Substantia nigra (tissue), 51 donors: ENCODE measurements at places on chromosomes 12 and 14.

- no peak for DNase-seq
These were observed 71.7 kb downstream of the SCN8A start for GRCh38 chr12:51662728-51663154.

DNA sequence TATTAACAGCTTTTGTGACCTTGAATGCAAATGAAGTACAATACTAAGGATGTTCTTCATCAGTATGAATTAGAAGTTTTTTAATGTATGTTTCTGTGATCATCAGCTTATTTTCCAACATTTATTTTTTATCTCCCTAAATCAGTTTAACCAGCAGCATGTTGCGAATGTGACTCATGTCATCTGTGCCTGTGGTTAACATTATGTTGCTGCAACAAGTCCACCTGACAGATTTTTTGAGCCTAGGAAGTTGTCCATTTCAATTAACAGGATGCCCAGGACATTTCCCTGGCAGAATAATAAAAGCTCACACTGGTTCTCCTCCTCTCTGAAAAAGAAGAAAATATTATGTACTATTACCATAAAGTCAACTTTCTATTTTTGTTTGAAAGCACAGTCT is 155.5 kb downstream of the SYT1 start:
- no peak for DNase-seq

DNA sequence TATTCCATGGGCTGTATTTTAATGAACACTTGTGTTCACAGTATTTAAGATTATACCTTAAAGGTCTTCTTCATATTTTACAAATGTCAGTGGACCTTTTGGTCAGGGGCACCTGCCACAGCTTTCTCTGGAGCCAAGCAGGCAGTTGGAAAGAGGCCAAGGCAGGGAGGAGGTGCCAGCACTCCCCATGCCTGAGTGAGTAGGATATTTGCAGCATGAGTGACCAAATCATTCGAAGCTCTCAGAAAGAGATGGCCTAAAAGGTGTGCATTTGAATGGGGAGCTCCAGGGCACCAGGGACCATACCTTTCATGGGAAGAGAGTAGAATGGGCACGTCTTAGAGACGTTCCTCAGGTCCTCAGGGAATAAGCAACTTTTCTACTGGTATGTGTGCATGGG is 121.6 kb downstream of the GPR135 start:
- peak; percentile 63 for DNase-seq

DNA sequence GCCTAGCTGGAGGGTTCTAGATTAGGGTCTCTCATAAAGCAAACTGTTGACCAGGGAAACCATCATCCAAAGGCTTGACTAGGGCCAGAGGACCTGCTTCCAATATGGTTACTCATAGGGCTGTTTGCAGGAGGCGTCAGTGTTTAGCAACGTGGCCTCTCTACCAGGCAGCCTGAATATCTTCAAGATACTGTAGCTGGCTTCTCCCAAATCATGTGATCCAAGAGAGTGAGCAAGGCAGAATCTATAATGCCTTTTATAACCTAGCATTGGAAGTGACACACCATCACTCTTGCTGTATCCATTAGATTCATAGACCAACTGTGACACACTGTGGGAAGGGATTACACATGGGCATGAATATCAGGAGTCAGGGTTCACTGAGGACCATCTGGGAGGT is 17.3 kb downstream of the TPH2 start:
- DNase-seq = no peak

- peak; percentile 47 for DNase-seq
These were observed at the start of gene SYNE3 for GRCh38 chr14:95516554-95517181. Gene SYNE3, minus strand, starts transcription at chr14:95516650. Its CDS starts 40,829 bp downstream, at chr14:95475821.

GRCh38 chr12:10747730-10748129 is 24.6 kb upstream of the YBX3 start:
- no peak for DNase-seq

GRCh38 chr12:64746663-64747062 is 12.5 kb downstream of the GNS start:
- DNase-seq = no peak

DNA sequence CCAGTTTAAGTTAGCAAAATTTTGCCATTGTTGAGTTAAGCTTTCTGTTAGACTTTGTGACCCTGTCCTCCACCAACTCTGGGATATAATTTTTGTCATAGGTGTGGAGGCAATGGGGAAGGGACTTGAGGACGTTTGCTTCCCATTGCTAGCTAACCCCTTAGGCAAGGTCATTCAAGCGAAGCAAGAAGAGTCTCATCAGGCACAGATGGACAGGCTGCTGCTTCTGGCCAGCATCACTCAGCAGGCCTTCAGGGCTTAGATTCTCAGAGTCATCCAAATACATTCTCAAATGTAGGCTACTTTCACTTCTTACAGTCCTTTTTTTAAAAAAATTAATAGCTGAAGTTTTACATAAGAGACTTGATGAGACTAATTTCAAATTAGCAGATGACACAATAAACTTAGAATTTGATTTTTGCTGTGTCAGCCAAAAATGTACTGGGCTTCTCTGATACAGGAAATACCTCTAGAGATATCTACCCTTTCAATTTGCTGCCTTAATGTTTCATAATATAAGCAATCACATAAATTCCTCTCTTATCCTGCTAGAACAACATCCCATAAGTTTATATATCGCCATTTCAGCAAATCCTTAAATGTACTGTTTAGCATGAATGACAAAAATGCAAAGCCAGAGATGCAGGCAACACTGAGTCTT is 875.2 kb downstream of the FLRT2 start:
- no peak for DNase-seq

- no peak for DNase-seq
These were observed 186.6 kb downstream of the TMTC2 start for GRCh38 chr12:82873309-82873708.

DNA sequence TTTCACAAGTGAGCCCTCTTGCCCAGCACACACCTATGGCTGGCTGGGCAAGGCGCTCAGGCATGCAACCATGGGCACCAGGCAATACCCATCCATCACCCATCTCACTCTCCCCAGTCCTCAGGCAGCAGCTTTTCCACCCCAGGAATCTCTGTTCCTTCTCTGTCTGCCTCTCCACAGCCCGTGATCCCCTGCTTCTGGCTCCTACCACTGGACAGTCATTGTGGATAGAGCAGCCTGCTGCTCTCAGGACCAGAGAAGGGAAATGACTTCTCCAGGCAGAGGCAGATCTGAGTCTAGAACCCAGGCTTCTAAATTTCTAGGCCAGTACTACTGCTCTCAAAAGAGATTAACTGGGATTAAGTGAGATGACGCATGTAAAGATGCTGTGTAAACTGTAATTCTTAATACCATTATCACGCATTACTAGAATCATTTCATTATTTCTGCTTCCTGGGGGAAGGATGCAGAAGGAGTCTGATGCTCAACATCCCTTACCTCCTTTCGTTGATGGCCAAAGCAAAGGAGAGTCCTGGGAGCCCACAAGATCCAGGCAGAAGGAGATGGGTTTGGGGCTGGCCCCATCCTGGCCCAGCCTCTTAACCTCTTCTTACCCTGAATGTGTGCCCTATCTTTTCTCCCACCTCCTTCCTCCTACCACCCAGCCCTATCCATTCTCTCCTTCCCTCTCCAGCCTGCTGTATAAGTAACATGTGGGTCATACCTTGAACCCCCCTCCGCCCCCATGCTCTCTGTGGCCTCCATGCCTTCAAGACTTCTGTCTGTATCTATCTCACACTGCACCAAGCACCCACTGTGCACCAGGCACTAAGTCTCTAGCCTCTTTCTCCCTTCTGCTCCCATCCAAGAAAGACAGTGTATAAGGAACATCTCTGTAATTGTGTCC is 4.8 kb upstream of the AQP5 start:
- no peak for DNase-seq

DNA sequence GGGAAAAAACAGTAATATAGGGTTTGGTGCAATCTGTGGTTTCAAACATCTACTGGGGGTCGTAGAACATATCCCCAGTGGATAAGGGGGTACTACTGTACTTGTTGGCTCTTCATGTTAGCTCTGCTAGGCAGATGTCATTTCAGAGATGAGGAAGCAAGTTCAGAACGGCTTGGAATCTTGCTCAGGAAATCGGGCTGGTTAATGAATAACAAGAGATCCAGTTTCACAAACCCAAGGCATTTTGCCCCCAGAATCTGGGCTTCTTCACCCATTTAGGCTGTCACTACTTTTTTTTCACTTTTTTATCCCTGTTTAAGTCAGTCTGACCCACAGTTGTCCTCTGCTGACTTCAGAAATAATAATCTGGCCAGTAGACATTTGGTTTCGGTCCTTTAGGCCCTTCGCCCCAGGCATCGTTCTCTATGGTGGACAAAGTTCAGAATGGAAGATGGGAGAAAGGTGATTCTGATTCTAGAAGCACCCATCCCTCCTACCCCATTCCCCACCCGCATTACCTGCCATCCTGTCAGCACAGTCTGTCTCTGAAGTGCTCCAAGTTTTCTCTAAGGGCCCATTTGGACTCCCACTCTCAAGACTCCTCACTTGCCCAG is 4.5 kb downstream of the SUOX start:
- DNase-seq = no peak

- DNase-seq = no peak
These were observed 16.3 kb upstream of the DCP1B start for GRCh38 chr12:2020511-2020910.

- DNase-seq = no peak
These were observed 48.2 kb upstream of the MAP3K9 start for GRCh38 chr14:70857496-70857890.

GRCh38 chr12:11578461-11578993 is 70.9 kb upstream of the ETV6 start:
- DNase-seq = no peak

DNA sequence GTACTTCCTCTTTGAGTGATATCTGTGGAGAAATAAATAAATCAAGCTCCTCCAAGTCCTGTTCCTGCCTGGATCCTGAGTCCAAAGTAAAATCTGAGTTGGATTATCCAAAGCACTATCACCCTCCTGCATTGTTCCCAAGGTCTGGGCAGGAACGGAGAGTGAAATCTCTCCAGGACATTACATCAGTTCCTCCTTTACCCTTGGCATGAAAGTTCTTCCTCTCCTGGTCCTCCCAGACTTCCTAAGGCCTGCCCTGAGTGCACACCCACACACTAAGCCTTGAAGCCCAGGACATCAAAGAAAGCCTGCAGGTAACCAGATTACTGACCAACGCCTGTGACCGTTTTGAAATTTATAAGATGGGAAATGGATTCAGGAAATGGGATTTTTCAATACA is 206.8 kb upstream of the BCL2L14 start:
- DNase-seq = no peak

GRCh38 chr14:33834466-33835260 is 116.2 kb downstream of the EGLN3 start:
- DNase-seq = no peak

GRCh38 chr12:73112035-73112816 is 840.1 kb downstream of the TRHDE start:
- DNase-seq = no peak

DNA sequence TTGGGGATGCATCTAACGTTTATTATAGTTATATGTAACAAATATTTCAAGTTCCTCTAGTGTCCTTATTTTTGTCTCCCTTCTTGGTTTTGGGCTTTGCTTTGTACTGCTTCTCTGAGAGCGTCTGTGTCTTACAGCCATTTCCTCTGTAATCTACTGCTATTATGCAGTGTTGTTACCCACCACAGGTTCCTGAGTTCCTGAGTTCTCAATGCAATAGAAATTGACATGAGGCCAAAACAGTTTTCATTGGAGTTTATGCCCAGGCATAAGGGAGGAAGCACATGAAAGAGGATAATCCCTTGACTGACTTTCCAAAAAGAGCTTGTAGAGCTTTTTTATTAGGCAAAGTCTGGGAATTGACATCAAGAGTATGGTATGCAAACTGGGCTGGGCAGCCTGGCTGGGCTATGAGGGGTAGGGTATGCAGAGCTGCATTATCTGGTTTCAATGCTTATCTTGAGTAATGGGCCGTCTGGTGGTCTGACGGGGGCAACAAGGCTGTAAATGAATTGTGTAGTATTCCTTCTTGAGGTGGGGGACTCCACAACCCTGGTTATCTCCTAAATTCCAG is 722.5 kb upstream of the ATXN7L3B start:
- no peak for DNase-seq

DNA sequence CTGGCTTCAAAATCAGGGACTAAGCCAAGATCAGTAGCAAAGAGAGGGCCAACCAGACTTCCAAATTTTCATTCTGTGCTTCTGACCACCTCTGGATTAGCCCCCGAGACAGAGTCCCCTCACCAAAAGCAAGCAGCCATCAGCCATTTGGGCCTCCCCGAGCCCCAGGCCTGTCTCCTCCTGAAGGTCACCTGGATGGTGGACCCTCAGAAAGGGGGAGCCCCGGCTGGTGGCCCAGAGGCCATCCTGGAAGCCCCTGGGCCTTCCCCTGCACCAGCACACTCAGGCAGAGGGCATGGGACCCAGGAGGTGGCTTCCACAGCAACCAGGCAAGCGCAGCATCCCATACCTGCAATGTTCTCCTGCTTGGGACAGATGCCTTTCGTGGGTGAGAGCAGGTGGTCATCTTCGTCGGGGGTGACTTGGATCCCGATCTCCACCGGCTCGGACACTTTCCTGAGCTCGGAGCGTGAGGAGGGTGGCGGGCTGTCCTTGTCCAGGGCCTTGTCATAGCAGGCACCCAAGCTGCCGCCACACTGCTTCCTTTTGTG is 14.8 kb downstream of the BCL11B start:
- no peak for DNase-seq

- no peak for DNase-seq
These were observed 170.5 kb downstream of the NDUFA12 start for GRCh38 chr12:94832780-94833681.

- no peak for DNase-seq
These were observed 29.1 kb downstream of the MED13L start for GRCh38 chr12:116248433-116248832.

GRCh38 chr12:111438481-111438880 is 32.8 kb downstream of the SH2B3 start:
- DNase-seq = no peak

DNA sequence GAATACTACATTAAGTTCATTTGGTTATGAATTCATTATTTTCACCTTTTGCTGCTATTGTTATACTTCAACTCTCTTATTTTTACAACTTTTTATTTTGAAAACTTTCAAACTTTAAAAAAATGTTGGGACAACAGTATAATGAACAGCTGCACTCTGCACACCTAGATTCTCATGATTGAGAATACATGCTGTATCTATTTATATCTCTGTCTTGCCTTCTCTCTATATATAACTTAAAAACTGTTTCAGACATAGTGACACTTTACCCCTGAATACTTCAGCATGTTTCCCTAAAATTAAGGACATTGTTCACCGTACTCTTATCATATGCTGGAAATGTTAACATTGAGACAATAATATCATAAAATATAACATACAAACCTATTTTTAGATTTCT is 237.1 kb downstream of the GPHN start:
- no peak for DNase-seq

DNA sequence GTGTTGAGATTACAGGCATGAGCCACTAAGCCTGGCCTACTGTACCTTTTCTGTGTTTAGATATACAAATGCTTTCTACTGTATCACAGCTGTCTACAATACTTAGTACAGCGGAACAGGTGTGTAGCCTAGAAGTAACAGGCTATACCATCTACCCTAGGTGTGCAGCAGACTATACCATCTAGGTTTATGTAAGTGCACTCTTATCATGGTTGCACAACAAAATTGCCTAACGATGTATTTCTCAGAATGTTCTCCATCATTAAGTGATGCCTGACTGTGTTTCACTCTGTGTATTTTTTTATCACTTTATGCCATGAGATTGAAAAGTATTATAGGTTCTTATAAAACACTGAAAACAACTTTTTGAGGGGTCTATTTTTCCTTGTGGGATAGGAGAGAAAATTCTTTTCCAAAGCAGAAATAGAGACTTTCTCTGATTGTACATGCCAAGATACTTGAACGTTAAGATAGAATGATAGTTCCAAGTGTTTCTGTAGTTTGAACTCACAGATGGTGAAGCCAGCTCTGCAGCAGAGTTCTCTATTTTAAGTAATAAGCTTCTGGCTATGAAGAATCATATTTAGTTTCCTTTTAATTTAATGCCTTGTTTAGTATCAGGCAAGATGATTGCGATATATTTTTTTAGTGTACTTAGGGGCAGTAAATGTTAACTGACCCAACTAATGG is 17.0 kb downstream of the TMPRSS12 start:
- DNase-seq = no peak
